ENCODE measurements at places on chromosomes 7 and 10. TPM values are rescaled to one million over a fixed set of nuclear protein-coding genes. Genes with fewer than 3 reads are reported as not detected.

The STARD3NL gene
- total RNA-seq = 71.0 TPM

The NXPH1 gene
- not detected for total RNA-seq

The COL17A1 gene
- total RNA-seq = 0.23 TPM

The OR2A1 gene
- total RNA-seq = 0.08 TPM

The IFIT1B gene
- not detected for total RNA-seq

The MRC1 gene
- not detected for total RNA-seq

The DOCK4 gene
- 8.4 TPM for total RNA-seq

The FFAR4 gene
- not detected for total RNA-seq

The CTAGE8 gene
- total RNA-seq = not detected

The UBTD1 gene
- 16.3 TPM for total RNA-seq

Data from smooth muscle cell of the coronary artery (primary cell).